HCT116 (cell line): ENCODE measurements at places on chromosomes 1 and 21.

DNA sequence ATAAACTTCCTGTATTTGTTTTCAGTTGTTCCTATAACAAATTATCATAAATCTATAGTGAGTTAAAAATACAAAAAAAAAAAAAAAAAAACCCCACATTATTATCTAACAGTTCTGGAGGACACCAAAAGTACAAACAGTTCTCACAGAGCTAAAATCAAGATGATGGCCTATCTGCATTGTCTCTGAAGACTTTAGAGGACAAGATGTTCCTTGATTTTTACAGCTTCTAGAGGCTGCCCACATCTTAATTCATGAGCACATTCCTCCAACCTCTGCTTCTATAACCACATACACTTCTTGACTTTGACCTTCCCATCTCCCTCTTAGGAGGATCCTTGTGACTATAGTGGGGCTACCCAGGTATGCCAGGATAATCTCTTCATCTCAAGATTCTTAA lies 806.1 kb downstream of the LTN1 start:
- DNase-seq: no peak

- no peak for DNase-seq
Observed at GRCh38 chr1:14676400-14676799, 77.9 kb downstream of the KAZN start.

- no peak for DNase-seq
Observed at GRCh38 chr21:45945868-45946210, 35.7 kb upstream of the COL6A1 start.

DNA sequence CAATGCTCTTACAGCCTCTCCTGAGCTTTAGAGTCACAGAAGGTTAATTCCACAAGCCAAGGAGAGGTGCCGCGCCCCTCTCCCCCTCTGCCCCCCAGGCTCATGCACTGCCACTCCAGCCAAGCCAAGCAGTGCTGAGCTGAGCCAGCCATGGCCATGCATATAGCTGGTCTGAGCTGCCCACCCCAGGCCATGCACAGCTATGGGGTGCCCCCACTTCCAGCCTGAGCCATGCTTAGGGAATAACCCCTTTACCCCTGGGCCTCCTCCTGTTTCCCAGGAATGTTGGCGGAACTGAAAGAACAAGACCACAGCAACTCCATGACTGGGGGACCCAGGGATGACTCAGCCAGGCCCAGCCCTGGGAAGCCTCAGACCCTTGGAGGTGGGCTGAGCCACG lies 34.0 kb upstream of the MAGOH start:
- DNase-seq: no peak

DNA sequence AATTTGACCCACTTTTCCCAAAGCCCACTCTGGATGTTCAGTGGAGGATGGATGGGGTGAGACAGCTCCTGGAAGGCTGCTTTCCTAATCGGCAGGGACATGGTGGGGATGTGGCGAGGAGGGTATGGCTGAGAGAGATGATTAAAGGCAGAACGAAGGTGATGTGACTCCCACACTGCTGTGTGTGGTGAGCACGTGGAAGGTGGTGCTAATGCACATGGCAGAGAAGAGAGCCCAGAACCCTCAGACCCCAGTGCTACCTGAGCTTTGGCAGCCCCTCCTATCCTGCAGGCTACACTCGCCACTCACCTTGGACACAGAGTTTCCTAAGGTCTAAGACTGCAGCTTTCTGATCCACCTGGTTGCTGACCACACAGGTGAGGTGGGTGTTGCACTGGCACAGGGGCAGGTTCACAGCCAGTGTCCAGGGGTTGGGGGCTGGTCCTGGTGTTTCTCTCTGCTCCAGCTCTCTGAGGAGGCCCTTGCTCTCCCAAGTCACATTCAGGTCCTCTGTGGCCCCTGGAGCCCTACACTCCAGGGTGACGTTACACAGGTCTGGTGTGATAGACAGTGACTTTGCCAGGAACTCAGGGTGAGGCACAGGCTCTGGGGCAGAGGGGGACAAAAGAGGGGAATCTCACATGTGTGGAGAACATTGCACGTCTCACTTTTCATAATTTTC lies 151.4 kb upstream of the ETV3 start:
- DNase-seq: no peak
